ENCODE measurements at places on chromosomes 2 and 18.

GRCh38 chr18:11064727-11065460 lies 84.5 kb downstream of the PIEZO2 start:
- no peak overlapping the region for H3K4me3 ChIP-seq
- no peaks in the 10 kb centered on the region for H3K27me3 ChIP-seq
- H3K4me1 ChIP-seq: no peaks in the 10 kb centered on the region
- no peak for DNase-seq
- no peaks in the 10 kb centered on the region for H3K36me3 ChIP-seq
- H3K27ac ChIP-seq: no peak overlapping the region

DNA sequence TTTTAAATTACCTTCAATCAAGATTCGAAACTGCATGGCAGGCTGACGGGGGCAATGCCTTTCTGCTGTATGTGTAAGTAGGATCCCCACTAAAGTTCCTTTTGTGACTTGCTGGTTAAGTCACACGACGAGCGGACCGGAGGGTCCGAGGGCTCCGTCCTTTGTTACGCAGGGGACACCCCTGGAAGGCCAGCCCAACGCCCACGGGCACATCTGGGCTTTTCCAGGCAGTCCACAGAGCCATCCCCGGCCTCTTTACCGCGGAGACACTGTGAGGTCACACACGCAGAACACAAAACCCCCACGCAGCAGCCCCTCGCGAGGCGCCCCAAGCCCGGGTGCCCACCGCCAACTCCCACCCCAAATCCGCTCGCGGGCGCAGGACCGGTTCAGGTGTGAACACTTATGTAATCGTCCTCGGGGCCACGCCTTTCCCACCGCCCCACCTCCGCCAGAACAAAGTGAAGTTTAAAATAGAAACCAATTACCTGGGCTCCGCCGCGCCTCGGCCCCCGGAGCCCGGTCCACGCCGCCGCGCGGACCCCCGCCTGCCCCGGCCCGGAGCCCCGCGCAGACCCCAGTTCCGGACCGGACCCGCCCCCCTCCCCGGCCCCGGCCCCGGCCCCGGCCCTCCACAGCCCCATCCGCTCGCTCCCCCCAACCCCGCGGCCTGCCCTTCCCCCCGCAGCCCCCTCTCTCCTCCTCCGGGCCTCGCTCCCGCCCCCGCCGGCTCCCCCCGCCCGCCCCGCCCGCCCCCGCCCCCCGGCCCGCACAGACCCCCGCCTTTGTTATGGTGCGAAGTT lies 4.2 kb downstream of the ZNF516 start:
- H3K36me3 ChIP-seq: no peaks in the 10 kb centered on the region
- DNase-seq: peak; percentile 46
- no peaks in the 10 kb centered on the region for H3K4me1 ChIP-seq
- peak overlapping the region; percentile 78 for H3K27ac ChIP-seq

GRCh38 chr2:102765061-102765460 lies 3.2 kb downstream of the TMEM182 start:
- no peaks in the 10 kb centered on the region for H3K36me3 ChIP-seq
- H3K27ac ChIP-seq: no peak overlapping the region
- no peak for DNase-seq
- H3K27me3 ChIP-seq: no peaks in the 10 kb centered on the region

- no peak for DNase-seq
- no peaks in the 10 kb centered on the region for H3K27me3 ChIP-seq
- H3K27ac ChIP-seq: no peak overlapping the region
- no peaks in the 10 kb centered on the region for H3K36me3 ChIP-seq
- no peaks in the 10 kb centered on the region for H3K4me1 ChIP-seq
- H3K4me3 ChIP-seq: no peak overlapping the region
Observed at GRCh38 chr2:210681491-210681890, 125.1 kb downstream of the CPS1 start.

DNA sequence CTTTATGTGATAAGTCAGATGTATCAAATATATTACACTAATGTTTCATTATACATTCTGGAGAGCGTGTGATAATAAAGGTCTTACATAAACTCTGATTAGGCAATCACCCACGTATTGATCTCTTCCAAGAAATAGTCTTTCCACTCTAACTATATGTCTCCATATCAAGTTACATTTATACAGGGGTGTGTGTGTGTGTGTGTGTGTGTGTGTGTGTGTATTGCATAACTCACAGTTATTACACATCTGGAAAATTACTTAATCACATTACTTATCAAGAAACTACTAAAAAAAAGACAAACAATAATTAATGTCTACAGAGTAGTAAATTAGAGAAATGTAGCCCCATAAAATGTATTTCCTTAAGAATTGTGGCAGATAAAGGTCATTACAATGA lies 339.8 kb downstream of the CDH19 start:
- H3K4me1 ChIP-seq: no peaks in the 10 kb centered on the region
- DNase-seq: no peak
- H3K27me3 ChIP-seq: no peaks in the 10 kb centered on the region
- no peak overlapping the region for H3K27ac ChIP-seq
- H3K4me3 ChIP-seq: no peak overlapping the region
- no peaks in the 10 kb centered on the region for H3K36me3 ChIP-seq

DNA sequence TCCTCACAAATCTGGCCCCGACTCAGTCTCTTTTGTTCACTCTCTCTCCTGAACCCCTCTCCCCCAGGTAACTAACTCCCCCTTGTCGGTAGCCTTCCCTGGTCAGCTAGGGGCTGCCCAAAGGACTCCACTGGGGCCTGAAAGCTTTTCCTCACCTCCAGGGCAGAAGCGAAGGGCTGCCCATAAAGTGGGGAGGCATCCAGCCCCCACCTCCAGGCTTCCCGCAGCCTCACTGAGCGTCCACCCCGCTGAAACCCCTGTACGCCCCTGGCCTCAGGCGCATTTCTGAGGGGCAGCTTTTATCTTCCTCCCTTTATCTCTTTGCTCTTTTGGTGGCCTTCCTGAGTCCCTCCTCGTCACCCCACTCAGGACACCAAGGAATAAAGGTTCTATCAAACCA lies 249.3 kb downstream of the CYP26B1 start:
- H3K27ac ChIP-seq: no peak overlapping the region
- H3K27me3 ChIP-seq: 0 out of 2 replicates have a peak, but pooled peaks cover 1% of the 10 kb centered on the region
- no peaks in the 10 kb centered on the region for H3K36me3 ChIP-seq
- no peak for DNase-seq

GRCh38 chr2:128644156-128644555 lies 325.5 kb upstream of the HS6ST1 start:
- no peak overlapping the region for H3K27ac ChIP-seq
- H3K27me3 ChIP-seq: no peaks in the 10 kb centered on the region
- no peak overlapping the region for H3K4me3 ChIP-seq
- no peaks in the 10 kb centered on the region for H3K4me1 ChIP-seq

DNA sequence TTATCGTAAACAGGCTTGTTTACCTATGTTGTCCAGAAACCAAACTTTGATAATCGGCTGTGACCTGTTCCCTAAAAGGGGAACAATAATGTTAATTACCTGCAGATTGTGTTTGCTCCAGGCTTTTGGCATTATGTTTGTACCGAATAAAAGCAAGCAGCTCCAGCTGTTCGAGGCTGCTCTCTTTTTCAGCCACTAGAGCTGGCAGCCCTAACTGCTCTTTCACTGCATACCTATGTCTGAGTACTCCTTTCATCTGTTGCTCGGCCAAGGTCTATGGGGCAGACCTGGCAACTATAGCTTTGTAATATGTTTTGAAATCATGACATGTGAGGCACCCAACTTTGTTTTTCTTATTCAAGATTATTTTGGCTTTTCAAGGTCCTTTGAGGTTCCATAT lies 77.8 kb upstream of the EHBP1 start:
- no peak for DNase-seq
- H3K36me3 ChIP-seq: no peaks in the 10 kb centered on the region
- no peak overlapping the region for H3K27ac ChIP-seq
- peaks cover 18% of the 10 kb centered on the region for H3K4me1 ChIP-seq
- H3K4me3 ChIP-seq: no peak overlapping the region

DNA sequence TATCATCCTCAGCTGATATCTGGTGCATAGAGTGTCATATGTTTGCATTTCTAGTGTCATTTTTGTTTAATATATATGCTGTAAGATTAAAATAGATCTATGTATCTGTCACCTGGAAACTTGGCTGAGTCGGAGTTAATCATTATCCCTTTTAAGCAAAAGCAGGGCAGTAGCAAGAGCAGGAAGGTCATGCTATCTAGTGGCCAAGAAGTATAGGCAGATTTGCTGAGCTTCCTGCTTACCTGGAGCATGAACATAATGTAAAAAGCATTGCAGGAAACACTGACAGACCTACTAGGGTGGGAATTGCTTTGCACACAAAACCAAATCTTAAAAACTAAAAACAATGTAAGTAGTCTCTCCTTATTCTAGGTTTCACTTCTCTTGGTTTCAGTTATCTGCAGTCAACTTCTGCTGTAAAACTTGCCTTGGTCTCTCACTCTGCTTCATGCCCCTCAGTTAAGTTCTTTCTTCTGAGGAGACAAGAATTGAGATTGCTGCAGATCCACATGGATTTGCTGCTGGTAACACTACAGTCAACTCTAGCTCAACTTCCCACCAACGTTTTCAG lies 295.3 kb downstream of the CDH7 start:
- no peak overlapping the region for H3K27ac ChIP-seq
- DNase-seq: no peak
- no peaks in the 10 kb centered on the region for H3K4me1 ChIP-seq

DNA sequence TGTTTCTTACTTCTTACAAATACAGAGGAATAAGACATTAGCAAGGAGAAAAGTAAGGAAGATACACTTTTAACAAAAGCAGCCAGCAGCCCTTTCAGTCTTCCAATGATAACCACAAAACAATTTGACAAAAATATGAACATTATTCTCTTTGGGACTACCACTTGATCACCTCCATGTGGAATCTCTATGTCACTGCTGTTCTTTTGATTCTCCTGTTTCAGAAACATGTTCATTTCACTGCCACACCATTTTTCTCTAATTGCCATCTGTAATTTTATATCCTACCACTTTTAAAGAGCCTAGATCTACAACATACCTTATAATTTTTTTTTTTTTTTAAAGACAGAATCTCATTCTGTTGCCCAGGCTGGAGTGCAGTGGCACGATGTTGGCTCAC lies 10.9 kb downstream of the INO80D start:
- no peak for DNase-seq
- peaks cover 11% of the 10 kb centered on the region for H3K4me1 ChIP-seq
- H3K36me3 ChIP-seq: no peaks in the 10 kb centered on the region
- H3K27me3 ChIP-seq: no peaks in the 10 kb centered on the region

- H3K27me3 ChIP-seq: no peaks in the 10 kb centered on the region
- no peaks in the 10 kb centered on the region for H3K36me3 ChIP-seq
- no peak for DNase-seq
- H3K4me1 ChIP-seq: no peaks in the 10 kb centered on the region
Observed at GRCh38 chr18:10490401-10491165, 35.2 kb upstream of the NAPG start.

GRCh38 chr2:240575101-240575965 lies 7.0 kb downstream of the RNPEPL1 start:
- H3K4me3 ChIP-seq: no peak overlapping the region
- DNase-seq: no peak
- no peaks in the 10 kb centered on the region for H3K4me1 ChIP-seq
- H3K27ac ChIP-seq: no peak overlapping the region
- no peaks in the 10 kb centered on the region for H3K27me3 ChIP-seq

- H3K4me1 ChIP-seq: peaks cover 18% of the 10 kb centered on the region
- no peak overlapping the region for H3K4me3 ChIP-seq
- H3K36me3 ChIP-seq: no peaks in the 10 kb centered on the region
- no peak overlapping the region for H3K27ac ChIP-seq
- DNase-seq: no peak
Observed at GRCh38 chr18:63067939-63068338, 251.6 kb downstream of the BCL2 start.

- H3K36me3 ChIP-seq: no peaks in the 10 kb centered on the region
- no peak overlapping the region for H3K27ac ChIP-seq
- no peaks in the 10 kb centered on the region for H3K27me3 ChIP-seq
- H3K4me1 ChIP-seq: no peaks in the 10 kb centered on the region
- no peak for DNase-seq
- H3K4me3 ChIP-seq: no peak overlapping the region
Observed at GRCh38 chr2:239878686-239879085, 146.5 kb downstream of the NDUFA10 start.

GRCh38 chr18:9982711-9983110 lies 68.9 kb downstream of the VAPA start:
- no peaks in the 10 kb centered on the region for H3K36me3 ChIP-seq
- DNase-seq: no peak
- H3K27ac ChIP-seq: no peak overlapping the region
- H3K27me3 ChIP-seq: no peaks in the 10 kb centered on the region

DNA sequence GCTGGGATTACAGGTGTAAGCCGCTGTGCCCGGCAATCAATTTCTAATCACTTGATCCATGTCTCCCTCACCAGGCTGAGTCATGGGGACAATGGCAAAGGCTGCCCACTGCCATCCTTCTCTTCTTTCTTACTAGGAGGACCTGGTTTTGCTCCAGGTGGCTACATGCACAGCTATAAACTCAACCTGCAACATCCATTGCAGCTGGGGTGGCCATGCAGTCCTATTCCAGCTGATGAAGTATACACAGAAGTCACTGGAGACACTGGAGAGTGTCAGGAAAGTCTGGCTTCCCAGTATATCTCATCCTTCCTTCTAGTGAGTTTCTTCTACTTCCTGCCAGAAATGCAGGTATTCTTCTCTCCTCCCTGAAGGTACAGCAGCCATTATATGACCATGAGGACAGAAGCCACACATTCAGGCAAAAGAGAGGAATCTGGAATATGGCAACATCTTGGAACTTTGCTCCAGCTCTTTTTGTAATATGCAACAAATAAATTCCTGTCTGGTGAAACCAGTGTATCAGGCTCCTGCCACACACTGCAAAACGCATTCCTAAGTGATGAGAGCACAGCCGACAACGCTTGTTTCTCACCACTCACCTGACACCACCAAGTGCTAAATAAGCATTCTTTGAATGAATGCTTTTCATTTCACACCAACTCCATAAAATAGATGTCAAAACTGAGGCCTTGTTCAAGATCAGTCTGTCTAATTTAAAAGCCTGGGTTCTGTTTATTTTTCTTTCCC lies 32.3 kb downstream of the SCTR start:
- peak; percentile 92 for DNase-seq
- peak overlapping the region; percentile 96 for H3K27ac ChIP-seq
- H3K27me3 ChIP-seq: no peaks in the 10 kb centered on the region
- H3K36me3 ChIP-seq: no peaks in the 10 kb centered on the region
- H3K4me1 ChIP-seq: peaks cover 61% of the 10 kb centered on the region

DNA sequence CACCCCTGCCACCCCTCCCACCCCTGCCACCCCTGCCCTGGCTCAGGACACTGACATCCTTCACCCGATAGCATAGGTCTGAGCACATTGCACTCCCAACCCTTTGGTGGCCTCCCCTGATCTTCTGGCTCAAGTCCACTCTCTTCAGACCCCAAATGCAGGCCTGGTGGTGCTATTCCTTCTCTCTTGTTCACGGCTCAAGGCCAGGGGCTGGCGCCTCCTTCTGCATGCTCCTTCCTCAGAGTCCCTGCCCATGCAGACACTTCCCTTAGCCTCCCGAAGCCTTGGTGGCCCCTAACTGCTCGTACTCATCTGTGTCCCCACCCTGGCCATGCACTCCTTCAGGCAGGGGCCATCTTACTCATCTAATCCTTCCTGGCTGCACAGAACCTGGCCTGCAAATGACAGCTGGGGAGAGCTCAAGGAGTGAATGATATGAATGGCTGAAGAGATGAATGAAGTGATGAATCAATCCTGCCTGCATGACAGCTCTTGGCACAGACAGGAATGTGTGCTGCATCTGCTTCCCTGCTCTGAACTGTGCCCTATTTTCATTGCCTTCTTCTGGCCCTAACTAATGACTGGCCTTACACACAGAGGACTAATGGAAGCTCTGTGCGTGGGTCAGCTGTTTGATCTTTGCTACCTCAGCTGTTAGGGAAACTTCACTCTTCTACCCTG lies 290.8 kb downstream of the DYSF start:
- H3K27ac ChIP-seq: no peak overlapping the region
- no peak overlapping the region for H3K4me3 ChIP-seq
- H3K4me1 ChIP-seq: peaks cover 42% of the 10 kb centered on the region
- H3K36me3 ChIP-seq: no peaks in the 10 kb centered on the region

All from Caco-2 (cell line).